Caco-2 (cell line): ENCODE measurements at places on chromosomes 4 and X. TPM values are rescaled to one million over a fixed set of nuclear protein-coding genes. Genes with fewer than 3 reads are reported as not detected.
A peak's percentile ranks its signal among the peaks of the same experiment; 100 is the strongest.

The GBA3 gene
- total RNA-seq = 0.25 and 0.37 TPM in 2 replicates

The RAB9B gene
- 1.4 and 1.6 TPM in 2 replicates for total RNA-seq

The SLITRK4 gene
- not detected in 2 replicates for total RNA-seq

The PORCN gene
- 3.2 and 4.6 TPM in 2 replicates for total RNA-seq

The CPE gene
- total RNA-seq = 4.6 and 5.9 TPM in 2 replicates

The GAGE12J gene
- not detected in 2 replicates for total RNA-seq

- no peaks in the 10 kb centered on the region; the same call in 1 of the 2 replicates for H3K27me3 ChIP-seq
- H3K36me3 ChIP-seq = no peaks in the 10 kb centered on the region
- no peak overlapping the region for H3K4me3 ChIP-seq
- 0 out of 2 replicates have a peak, but pooled peaks cover 5% of the 10 kb centered on the region for H3K4me1 ChIP-seq
Measured at GRCh38 chr4:30930276-30930675, 210.1 kb downstream of the PCDH7 start.

GRCh38 chr4:181245326-181245725 is 997.9 kb upstream of the TENM3 start:
- no peaks in the 10 kb centered on the region for H3K4me1 ChIP-seq
- DNase-seq = no peak
- H3K27ac ChIP-seq = no peak overlapping the region
- no peaks in the 10 kb centered on the region for H3K36me3 ChIP-seq

DNA sequence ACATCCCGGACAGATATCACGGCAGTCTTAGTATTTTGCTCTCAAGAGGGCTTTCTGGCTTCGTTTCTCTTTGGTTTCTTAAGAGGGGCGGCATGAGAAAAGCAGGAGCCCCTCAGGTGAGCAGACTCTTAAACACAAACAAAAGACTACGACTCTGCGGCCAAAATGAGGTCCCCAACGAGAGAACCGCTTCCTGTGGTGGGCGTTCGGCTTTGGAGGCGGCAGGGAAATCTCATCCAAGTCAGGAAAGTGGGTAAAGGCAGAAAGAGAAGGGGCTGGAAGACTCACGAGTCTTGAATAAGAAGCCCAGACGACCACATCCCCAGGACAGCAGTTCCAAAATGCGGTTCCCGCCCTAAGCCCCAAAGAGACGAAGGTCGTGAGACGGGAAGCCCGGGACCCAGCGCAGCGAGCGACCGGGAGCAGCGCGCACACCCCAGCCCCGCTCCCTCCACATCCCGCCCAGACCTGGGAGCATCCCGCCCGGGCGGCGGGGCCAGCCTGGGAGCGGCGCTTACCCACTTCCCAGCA is 409 bp downstream of the UGDH start:
- DNase-seq = no peak
- H3K27me3 ChIP-seq = no peaks in the 10 kb centered on the region
- H3K27ac ChIP-seq = peak overlapping the region; percentile 96
- H3K36me3 ChIP-seq = no peaks in the 10 kb centered on the region
- H3K4me1 ChIP-seq = no peaks in the 10 kb centered on the region; the same call in 1 of the 2 replicates

DNA sequence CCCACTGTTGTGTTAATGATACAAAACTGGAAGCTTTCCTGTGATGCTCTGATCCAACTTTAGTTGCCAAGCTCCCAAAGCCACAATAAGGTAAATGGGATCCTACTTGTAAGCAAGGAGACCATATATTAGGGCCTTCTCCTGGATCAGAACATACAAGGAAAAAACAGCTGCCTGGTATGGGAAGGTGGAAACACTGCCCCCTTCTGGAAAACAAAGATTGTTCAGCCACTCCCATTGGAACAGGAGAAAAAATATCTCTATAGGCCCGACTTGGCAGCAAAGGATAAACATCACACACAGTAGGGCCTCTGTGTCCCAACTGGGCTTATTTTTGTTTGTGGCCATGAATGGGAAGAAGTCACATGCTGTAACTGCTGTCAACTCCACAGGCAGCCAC is 166.5 kb downstream of the TBX22 start:
- no peaks in the 10 kb centered on the region for H3K27me3 ChIP-seq
- no peaks in the 10 kb centered on the region for H3K36me3 ChIP-seq
- no peaks in the 10 kb centered on the region for H3K4me1 ChIP-seq
- no peak for DNase-seq
- H3K27ac ChIP-seq = no peak overlapping the region

GRCh38 chrX:29948653-29949052 is 266.7 kb upstream of the MAGEB2 start:
- H3K27ac ChIP-seq = no peak overlapping the region
- H3K4me1 ChIP-seq = no peaks in the 10 kb centered on the region; the same call in 1 of the 2 replicates
- no peaks in the 10 kb centered on the region for H3K27me3 ChIP-seq
- H3K4me3 ChIP-seq = no peak overlapping the region

GRCh38 chrX:119605464-119606279 is 552 bp downstream of the NKRF start:
- peak overlapping the region; percentile 94 for H3K27ac ChIP-seq
- no peaks in the 10 kb centered on the region for H3K4me1 ChIP-seq
- H3K27me3 ChIP-seq = no peaks in the 10 kb centered on the region
- H3K36me3 ChIP-seq = no peaks in the 10 kb centered on the region
- DNase-seq = peak; percentile 29

- H3K4me1 ChIP-seq = no peaks in the 10 kb centered on the region
- H3K27me3 ChIP-seq = no peaks in the 10 kb centered on the region
- no peak overlapping the region for H3K4me3 ChIP-seq
- DNase-seq = no peak
- H3K36me3 ChIP-seq = no peaks in the 10 kb centered on the region
- no peak overlapping the region for H3K27ac ChIP-seq
Measured at GRCh38 chr4:168183717-168184571, 91.6 kb downstream of the ANXA10 start.

- no peaks in the 10 kb centered on the region for H3K4me1 ChIP-seq
- H3K36me3 ChIP-seq = no peaks in the 10 kb centered on the region
- H3K4me3 ChIP-seq = peak overlapping the region; percentile 39
Measured at GRCh38 chr4:143559757-143560147, 46.2 kb downstream of the SMARCA5 start.

- no peak for DNase-seq
- no peaks in the 10 kb centered on the region for H3K36me3 ChIP-seq
- H3K27ac ChIP-seq = no peak overlapping the region
- no peaks in the 10 kb centered on the region for H3K27me3 ChIP-seq
- H3K4me1 ChIP-seq = no peaks in the 10 kb centered on the region
Measured at GRCh38 chrX:112694811-112695210, 15.1 kb upstream of the LHFPL1 start.

DNA sequence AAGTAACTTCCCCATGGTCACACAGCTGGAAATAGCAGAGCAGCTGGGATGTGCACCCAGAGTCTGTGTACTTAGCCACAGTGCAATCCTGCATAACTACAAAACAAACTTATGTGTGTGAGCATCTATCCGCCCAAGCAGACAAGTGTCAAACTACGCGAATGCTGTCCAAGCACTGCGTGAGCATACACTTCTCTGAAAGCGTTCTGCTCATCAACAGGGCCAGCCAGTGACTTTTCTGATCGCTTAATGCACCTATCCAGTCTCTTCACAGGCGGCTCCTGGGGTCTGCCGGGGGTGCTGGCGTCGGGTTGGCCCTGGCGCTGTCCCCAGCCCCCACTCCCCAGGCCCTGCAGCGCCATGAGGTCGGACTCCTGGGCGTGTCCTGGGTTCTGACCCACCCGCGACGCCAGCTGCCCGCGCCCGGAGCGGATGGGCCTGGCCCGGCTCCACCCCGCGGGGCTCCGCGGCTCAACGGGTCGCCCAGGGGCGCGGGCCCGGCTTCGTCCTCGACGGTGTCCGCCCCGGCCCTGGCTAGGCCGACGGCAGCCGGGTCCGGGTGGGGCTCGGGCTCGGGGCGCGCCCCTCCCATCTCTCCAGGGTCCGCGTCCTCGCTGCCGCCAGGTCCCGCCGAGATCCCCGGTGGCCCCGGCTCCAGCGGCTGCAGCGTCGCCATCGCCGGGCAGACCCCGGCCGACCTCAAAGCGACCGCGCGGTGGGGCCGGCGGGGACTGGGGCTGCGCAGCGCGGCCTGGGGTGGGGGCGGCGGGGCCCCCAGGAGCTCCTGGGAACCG is 1.3 kb upstream of the ZNF141 start:
- peak overlapping the region; percentile 97 for H3K4me3 ChIP-seq
- peak; percentile 50 for DNase-seq
- peaks cover 4% of the 10 kb centered on the region for H3K36me3 ChIP-seq
- H3K4me1 ChIP-seq = 0 out of 2 replicates have a peak, but pooled peaks cover 4% of the 10 kb centered on the region
- no peak overlapping the region for H3K27ac ChIP-seq

GRCh38 chr4:6366581-6366980 is 96.9 kb downstream of the WFS1 start:
- H3K36me3 ChIP-seq = no peaks in the 10 kb centered on the region
- H3K27me3 ChIP-seq = no peaks in the 10 kb centered on the region; the same call in none of the 2 replicates
- H3K27ac ChIP-seq = no peak overlapping the region
- H3K4me1 ChIP-seq = no peaks in the 10 kb centered on the region

- no peaks in the 10 kb centered on the region for H3K4me1 ChIP-seq
- no peaks in the 10 kb centered on the region for H3K27me3 ChIP-seq
- DNase-seq = no peak
- no peak overlapping the region for H3K4me3 ChIP-seq
- H3K27ac ChIP-seq = no peak overlapping the region
Measured at GRCh38 chr4:7778510-7779431, 160.9 kb downstream of the AFAP1 start.

- no peaks in the 10 kb centered on the region for H3K4me1 ChIP-seq
- no peaks in the 10 kb centered on the region for H3K27me3 ChIP-seq
- no peaks in the 10 kb centered on the region for H3K36me3 ChIP-seq
- no peak for DNase-seq
- H3K4me3 ChIP-seq = no peak overlapping the region
Measured at GRCh38 chrX:154719132-154719675, 31.7 kb downstream of the GAB3 start.

- H3K27me3 ChIP-seq = no peaks in the 10 kb centered on the region
- DNase-seq = no peak
- H3K4me3 ChIP-seq = no peak overlapping the region
- H3K36me3 ChIP-seq = no peaks in the 10 kb centered on the region
- no peaks in the 10 kb centered on the region for H3K4me1 ChIP-seq
Measured at GRCh38 chr4:11455201-11455835, 26.6 kb upstream of the HS3ST1 start.

DNA sequence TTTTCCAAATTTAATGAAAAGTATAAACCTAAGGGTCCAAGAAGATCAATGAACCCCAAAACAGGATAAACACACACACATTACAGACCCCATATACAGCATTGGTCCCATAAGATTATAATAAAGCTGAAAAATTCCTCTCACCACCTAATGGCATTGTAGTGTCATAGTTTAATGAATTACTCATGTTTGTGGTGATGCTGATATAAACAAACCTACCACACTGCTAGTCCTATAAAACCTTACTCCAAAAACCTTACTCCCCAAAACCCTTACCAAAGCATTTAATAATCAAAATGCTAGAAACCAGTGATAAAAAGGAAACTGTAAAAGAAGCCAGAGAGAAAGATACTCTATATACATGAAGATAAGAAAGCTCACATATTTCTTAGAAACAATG is 148.1 kb upstream of the SH3RF1 start:
- no peak overlapping the region for H3K27ac ChIP-seq
- no peaks in the 10 kb centered on the region for H3K4me1 ChIP-seq
- no peaks in the 10 kb centered on the region for H3K27me3 ChIP-seq
- H3K36me3 ChIP-seq = no peaks in the 10 kb centered on the region
- no peak for DNase-seq
- H3K4me3 ChIP-seq = no peak overlapping the region

- H3K4me1 ChIP-seq = no peaks in the 10 kb centered on the region
- H3K27ac ChIP-seq = no peak overlapping the region
- no peaks in the 10 kb centered on the region for H3K27me3 ChIP-seq
- H3K4me3 ChIP-seq = no peak overlapping the region
- DNase-seq = no peak
Measured at GRCh38 chrX:960821-961220, 251.6 kb downstream of the CRLF2 start.

GRCh38 chr4:169098054-169098497 is 88.0 kb upstream of the CBR4 start:
- no peaks in the 10 kb centered on the region for H3K4me1 ChIP-seq
- no peaks in the 10 kb centered on the region for H3K27me3 ChIP-seq
- no peak overlapping the region for H3K27ac ChIP-seq
- peaks cover 2% of the 10 kb centered on the region for H3K36me3 ChIP-seq
- no peak overlapping the region for H3K4me3 ChIP-seq
- no peak for DNase-seq

GRCh38 chr4:138902705-138903104 is 112.9 kb upstream of the NOCT start:
- no peak for DNase-seq
- no peak overlapping the region for H3K27ac ChIP-seq
- peaks cover 15% of the 10 kb centered on the region for H3K4me1 ChIP-seq
- H3K27me3 ChIP-seq = no peaks in the 10 kb centered on the region
- H3K36me3 ChIP-seq = no peaks in the 10 kb centered on the region

DNA sequence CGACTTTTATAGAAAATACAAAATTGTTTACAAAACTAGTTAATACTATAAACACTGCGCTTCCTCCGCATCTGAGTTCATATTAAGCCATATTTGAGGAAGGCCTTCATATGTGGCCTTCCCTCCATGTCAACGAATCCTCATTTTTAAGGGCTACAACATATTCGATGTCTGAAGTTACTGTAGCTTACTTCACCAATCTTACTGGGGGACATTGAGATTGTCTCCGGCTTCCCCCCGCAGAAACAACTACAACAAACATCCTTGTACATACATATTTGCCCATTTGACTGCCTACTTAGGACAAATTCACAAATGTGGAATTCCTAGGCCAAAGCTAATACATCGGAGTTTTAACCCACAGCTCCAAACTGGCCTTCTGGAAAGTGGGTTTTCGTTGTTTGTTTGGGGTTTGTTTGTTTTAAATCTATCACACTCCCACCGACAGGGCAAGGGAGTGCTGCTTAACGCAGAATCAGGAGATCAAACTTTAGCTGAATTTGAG is 581 bp upstream of the FAM114A1 start:
- H3K27ac ChIP-seq = no peak overlapping the region
- H3K27me3 ChIP-seq = no peaks in the 10 kb centered on the region
- H3K4me3 ChIP-seq = peak overlapping the region; percentile 48
- peaks cover 8% of the 10 kb centered on the region for H3K4me1 ChIP-seq
- no peak for DNase-seq

DNA sequence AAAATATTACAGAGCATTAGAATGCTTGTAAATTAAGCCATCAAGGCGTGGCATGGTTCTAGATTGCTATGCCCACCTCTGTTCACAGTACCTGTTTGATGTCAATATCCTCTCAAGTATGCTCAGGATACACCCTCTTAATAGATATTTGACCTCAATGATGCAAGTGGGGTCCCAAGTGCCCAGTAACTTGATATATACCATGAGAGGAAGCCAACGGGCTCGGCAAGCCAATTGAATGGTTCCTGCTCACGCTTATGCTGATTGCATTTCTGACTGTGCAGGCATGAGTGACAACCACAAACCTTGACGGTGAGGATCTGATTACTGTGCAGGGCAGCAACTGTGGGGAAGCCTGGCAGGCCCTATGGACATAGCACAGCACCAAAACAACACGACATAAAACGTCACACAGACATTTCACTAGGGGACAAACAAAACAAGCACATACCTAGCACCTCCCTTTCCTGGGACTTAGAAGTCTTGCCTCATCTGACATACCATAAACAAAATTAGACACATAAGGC is 179.1 kb upstream of the ETNPPL start:
- no peaks in the 10 kb centered on the region for H3K4me1 ChIP-seq
- peaks cover 1% of the 10 kb centered on the region; the same call in 1 of the 2 replicates for H3K27me3 ChIP-seq

GRCh38 chr4:135186002-135186401 is 984.4 kb upstream of the PABPC4L start:
- H3K4me1 ChIP-seq = no peaks in the 10 kb centered on the region
- no peak overlapping the region for H3K4me3 ChIP-seq
- DNase-seq = no peak
- no peaks in the 10 kb centered on the region for H3K36me3 ChIP-seq
